ENCODE measurements at places on chromosomes 2 and 18.

GRCh38 chr2:102187496-102188150 is 800 bp downstream of the IL1RL2 start:
- peak; percentile 26 for DNase-seq

- no peak for DNase-seq
These were observed 46.2 kb upstream of the TAF1B start for GRCh38 chr2:9797086-9797485.

DNA sequence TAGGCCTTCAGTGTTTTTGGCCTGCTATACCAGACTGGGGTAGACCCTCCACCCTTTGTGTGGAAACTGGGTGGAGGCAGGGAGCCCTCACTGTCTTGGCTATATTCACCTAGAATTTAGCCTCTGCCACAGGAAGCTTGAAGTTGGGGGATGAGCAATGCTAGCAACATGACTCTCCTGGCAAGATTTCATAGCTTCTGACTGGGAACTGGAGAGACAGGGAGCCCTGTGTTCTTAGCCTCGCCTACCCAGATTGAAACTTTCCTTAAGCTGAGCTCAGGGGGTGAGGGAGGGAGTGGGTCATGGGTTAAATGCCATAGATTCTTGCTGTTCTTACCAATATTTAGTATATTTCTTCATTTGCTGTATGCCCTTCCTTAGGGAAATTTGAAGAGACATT is 46.8 kb upstream of the FAM98A start:
- no peak for DNase-seq

- DNase-seq = no peak
These were observed 206.1 kb downstream of the FAM210A start for GRCh38 chr18:13520306-13520705.

GRCh38 chr2:85307527-85307897 is 20.3 kb downstream of the TGOLN2 start:
- DNase-seq = no peak

GRCh38 chr18:67590571-67591141 is 74.1 kb upstream of the DSEL start:
- DNase-seq = no peak

DNA sequence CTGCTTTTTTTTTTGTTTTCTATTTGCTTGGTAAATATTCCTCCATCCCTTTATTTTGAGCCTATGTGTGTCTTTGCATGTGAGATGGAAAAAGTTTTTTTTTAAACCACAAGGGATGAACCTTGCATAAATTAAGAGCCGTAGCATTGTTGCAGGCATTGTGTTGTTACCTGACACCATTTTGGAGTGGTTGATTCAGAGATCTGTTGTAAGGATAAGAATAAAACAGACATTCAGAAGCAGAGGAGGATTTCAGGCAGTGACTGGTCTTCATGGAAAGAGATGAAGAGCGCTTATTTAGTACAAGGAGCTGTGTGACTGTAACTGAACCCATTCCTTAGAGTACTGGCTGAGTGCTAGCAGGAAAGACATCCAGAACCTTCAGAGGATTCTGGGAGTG is 101.2 kb downstream of the LTBP1 start:
- no peak for DNase-seq

DNA sequence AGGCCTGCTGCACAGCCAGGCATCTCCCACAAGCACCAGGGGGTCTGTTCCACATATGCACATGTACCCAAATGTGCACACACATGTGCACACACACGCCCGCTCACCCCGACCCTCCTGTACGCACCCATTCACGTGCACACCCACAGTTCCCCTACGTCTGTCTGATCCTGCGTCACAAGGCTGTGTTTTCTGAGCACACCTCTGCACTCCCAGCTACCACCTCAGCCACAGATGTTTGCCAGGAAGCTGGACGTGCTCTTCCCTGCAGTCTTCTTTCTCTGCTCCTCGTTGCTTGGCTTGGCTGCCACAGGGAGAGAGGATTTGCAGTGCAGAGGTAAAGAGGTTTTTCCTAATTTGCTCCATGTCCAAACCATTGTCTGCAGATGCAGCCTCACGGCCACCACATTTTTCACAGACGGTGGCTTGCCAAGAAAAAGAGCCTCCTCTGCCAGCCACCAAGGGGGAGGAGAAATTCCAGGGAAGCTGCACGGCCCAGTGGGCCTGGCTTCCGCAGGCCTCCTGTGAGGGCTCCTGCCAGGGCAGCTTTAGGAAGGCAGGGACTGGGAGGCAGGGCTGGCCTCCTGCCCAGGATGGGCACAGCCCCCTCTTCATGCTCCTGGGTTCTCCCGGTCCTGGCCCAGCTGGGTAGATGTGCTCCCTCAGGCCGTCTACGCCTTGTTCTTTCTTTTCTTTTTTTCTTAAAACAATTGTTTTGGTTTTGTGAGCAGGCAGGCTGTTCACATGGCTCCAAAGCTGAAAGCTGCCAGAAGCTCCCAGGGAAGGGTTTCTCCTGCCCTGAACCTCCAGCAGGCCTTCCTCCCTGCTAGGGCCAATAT is 29.3 kb upstream of the HS6ST1 start:
- no peak for DNase-seq

- no peak for DNase-seq
These were observed 167.8 kb upstream of the VRK2 start for GRCh38 chr2:57878866-57879210.

DNA sequence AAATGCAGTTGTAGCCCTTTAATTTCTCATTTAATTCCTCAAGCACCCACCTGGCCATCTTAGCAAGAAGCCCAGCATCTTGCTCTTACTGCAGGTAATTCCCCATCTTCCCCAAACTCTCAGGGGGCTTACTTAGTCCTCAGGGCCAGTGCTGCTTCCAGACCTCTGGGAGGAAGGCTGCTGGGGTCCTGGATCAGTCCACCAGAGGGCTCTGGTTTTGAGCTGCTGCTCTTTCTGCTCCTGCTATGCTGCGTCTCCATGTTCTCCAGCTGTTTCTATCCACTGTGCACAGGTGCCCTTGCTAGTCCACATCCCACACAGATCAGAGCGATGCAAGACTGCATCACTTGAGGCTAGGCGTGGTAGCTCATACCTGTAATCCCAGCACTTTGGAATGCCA is 34.5 kb upstream of the TMEM87B start:
- no peak for DNase-seq

DNA sequence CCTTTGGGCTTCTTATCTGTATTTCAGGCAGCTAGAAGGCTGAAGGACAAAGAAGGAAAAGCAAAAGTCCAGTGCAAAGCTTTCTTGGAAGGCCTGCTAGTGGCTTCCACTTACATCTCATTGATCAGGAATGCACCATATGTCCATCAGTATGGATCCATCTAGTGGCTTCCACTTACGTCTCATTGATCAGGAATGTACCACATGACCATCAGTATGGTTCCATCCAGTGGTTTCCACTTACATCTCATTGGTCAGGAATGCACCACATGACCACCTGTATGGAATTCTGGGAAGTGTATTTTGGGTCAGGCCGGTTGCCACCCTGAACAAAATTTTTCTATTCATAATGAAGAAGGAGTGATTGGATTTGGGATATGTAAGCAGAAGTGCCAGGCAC is 70.6 kb downstream of the LYPD6 start:
- DNase-seq = no peak

DNA sequence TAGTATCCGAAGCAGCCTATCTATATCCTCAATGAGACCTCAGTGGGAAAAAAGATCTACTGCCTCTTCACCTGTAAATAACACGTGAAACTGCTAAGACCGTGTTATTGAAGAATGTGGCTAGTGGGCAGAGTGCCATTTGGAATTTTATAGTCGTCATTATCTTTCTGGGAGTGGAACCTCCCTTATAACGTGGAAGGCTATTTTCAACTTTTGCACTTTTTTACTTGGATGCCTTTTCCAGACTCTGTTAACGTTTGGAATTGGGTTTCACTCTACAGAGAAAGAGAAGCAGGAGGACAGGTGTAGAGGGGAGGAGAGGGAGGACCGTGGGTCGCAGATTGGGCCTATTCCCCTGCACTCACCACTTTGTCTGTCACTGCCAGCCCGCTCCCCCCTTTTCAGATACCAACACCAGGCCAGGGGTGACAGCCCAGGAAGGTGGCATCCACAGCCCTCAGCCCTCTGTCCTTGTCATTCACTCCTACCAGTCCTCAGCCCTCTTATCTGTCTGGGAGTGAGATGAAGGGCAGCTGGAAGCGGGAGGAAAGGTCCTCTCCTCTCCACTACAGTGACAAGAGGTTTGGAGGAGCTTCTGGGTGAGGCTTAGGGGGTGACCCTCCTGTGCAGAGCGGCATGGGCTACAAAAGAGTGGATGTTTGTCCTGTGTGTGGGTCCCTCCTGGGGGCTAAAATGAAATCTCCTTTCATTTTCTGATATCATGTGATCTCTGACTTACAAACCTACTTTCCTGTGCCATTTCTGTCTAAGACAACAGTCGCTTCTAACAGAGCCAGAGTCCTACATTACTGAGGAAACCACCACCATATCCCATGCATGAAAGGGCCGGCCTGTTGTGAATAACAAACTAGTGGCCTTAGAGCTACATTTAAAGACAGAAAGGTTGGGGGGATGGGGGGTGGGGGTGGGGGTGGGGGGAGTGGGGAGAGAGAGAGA is 23.9 kb upstream of the CEP68 start:
- DNase-seq = no peak

DNA sequence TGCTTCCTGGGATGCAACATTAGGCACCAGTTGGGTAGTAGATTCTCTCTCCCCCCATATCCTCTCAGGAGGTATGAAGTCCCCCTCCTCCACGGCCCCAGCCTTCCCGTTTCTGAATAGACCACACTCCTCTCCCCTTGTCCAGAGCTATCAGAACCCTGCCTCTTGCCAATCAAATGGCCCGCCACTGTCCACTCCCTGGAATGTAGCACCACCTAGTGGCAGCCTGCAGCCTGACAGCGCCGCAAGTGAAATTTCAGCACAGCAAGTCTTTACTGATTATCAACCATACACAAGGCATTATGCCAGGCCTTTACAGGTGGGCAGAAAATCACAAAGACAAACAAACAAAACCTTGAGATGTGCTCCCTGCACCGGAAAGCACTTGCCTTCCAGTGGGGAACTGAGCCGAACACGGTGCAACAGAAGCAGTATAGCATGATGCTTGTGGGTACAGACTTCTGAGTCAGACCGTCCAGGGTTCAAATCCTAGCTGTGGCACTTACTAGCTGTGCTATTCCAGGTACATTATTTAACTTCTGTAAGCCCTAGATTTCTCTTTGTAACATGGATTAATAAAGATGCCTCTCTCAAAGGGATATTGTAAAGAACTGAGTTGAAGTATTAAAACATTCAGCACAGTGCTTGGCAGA is 174.0 kb downstream of the SMAD2 start:
- DNase-seq = peak; percentile 24

- no peak for DNase-seq
These were observed 88.0 kb downstream of the SOCS6 start for GRCh38 chr18:70376914-70377258.

DNA sequence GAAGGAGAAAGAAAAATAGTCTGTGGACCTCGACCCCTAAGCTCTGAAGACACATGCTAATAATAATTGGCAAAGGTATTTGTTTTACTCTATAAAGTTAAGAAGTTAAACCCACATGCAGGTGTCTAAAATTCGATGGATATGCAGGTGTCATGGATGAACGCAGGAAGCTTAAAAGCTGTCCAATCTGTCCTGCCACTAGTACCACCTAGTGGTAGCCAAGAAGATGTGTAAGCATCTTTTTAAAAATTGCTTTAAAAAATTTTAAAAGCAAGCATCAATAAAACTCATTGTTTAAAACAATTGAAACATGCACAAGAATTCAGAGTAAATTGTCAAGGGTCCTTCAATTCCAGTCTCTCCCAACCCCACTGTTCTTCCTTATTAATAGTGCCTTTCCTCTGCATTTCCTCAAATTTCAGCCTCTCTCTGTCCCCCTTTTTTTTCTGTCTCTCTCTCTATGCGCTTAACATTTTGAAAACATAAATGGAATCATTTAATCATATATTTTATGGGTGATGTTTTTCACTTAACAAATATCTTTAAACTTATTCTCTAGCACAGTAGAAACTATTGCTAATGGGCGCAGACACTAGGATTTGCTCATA is 30.6 kb upstream of the PPP3R1 start:
- no peak for DNase-seq

GRCh38 chr2:173831312-173832229 is 133.6 kb downstream of the SP3 start:
- DNase-seq = no peak

GRCh38 chr18:47882641-47883040 is 47.8 kb downstream of the SMAD2 start:
- no peak for DNase-seq

GRCh38 chr2:9752441-9753275 is 90.6 kb upstream of the TAF1B start:
- DNase-seq = peak; percentile 71

DNA sequence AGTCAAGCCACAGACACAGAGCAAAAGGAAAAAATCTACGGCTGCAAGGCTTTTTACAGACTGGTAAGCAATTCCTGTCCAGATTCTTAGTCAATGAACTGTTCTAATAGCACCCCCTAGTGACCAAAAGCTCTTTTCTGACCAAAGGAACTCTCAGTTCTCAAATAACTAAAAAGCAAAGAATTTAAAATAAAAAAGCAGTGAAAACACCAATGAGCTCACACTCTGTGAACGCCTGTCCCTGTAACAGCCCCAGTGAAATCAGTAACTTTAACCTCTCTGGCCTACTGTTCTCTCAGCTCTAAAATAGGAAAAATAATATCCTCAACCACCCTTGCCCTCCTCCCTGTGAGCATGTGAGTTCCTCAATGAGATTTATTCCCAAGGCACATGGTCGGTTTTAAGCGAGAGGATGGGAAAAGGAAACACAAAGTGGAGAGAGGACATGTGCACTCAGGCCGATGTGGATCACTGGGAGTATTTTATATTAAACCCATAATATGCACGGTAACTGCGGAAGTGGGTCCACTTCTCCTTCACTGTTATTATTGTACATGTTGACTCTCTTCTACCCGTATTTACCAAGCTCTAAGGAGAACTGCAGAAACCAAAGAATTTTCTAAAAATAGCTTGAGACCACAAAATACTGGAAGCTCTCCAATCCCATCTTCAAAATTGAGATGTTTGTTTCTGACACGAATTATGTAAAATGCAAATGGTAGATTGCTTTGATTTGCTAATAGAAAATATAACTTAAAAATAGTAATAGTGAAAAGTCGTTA is 128.5 kb downstream of the STK39 start:
- DNase-seq = no peak

DNA sequence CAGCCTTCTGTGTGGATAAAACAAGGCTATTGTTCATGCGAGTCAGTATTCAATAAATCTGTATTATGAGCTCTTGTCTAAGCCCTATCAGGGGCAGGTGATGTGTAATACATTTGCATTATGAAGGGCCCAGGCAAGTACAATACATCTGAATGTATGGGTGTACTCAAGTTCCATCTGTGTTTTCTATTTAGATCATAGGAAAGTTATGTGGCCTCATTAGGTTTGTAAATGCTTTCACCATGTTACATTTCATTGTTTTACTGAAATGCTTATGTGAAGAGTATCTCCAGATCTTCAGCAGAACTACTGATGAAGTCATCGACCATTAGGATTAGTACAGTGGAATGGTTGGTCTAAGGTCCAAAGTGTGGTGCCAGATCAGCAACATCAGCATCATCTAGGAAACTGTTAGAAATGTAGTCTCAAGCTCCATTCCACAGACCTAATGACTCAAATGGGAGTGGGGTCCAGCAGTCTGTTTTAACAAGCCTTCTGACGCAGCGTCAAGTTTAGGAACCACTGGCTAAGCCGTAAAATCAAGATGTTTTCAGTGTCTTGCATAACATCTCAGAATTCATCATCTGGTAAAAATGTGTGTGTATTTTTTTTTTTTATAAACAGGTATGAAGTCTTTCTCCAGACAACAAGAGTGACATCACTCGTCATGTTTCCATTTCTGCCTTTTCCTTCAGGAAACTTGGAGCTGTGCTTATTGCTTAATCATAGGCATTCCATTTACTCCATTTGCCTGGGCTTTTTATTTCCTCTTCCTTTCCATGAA is 80.5 kb downstream of the LYPD6 start:
- DNase-seq = no peak

- no peak for DNase-seq
These were observed 75.6 kb downstream of the ZBTB7C start for GRCh38 chr18:48333563-48333962.

Measured in stimulated activated CD4-positive, alpha-beta T cell treated with anti-CD3 and anti-CD28 coated beads, Interleukin-1b, Interleukin-23, amount 100 ng/mL, for 1 hour (primary cell).